Renal cortex interstitium (tissue), 15 donors: ENCODE measurements at places on chromosomes 16 and 17. TPM values are rescaled to one million over a fixed set of nuclear protein-coding genes. Genes with fewer than 3 reads are reported as not detected.

- no peak for DNase-seq
Measured at GRCh38 chr17:74968361-74968780, 4.2 kb downstream of the HID1 start.

DNA sequence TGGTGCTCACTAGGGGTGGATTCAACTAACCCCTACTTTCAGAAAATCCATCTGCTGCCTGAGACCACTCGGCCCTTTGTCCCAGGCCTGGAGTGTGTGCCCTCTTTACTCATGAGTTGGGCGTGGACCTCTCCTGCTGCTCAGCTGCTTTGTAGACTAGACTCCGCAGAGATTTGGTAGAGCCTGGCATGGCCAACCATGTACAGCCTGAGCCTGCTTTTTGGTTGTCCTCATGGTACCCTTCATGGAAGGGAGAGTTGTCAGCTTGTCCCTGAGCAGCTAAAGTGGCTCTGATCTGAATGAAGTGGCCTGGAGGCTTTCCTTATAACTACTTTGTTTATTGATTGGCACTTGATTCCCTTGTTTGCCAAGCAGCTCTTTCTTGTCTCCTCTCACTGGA is 1.5 kb downstream of the EDC4 start:
- no peak for DNase-seq

GRCh38 chr16:66515596-66516508 is 34.1 kb downstream of the TK2 start:
- no peak for DNase-seq

DNA sequence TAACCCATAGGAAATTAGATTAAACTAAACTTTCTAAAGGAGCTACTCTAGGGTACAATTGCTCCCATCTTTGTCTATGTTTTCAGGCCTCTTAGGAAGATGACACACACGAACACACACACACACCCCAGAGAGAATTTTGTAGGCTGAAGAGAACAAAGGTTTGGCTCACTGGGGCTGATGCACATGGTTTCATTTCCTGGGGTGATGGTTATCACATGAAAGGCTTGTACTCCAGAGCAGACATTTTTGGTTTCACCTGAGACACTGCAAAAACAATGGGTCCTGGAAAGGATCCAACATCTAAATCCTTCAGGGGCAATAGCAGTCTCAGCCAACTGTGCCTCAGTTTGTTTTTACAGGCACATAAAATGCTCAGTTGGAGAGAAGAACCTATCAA is 62.8 kb downstream of the GRB7 start:
- no peak for DNase-seq

Gene CCDC200
- 11.3 TPM for polyA plus RNA-seq

Gene STH
- not detected for polyA plus RNA-seq

DNA sequence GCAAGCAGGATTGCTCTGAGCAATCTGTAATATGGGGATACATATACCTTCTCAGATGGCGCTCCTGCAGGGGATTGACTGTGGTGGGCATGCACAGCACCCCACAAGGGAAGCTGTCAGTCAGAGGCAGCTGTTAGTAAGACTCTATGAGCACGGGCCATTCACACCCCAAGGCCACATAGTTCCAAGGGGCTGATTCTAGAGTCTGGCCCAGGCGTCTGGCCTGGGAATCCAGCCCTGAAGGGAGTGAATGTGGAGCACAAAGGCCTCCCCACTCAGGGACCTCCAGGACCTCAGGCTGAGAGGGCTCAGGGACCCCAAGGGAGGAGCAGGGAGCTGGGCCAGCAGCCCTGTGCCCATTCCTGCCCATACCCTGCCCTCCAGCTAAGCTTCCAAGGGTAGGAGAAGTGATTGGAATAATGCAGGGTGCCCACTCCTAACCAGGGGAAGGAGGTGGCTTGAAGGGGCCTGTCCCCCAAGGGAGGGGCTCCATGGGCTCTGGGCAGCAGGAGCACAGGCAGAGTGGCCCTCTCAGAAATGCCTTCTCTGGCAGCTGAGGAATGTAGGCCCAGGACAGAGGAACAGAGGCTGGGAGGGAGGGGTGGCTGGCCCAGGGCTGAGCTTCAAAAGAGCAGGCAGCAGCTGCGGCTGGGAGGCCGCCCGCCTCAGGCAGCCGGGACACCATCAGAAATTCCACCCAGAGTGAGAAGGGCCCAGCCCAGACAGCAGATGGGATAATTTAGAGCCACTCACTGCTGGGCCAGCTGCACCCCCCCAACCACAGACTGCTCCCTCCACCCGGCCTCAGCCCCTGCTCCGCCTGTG is 48.9 kb upstream of the MRPS23 start:
- no peak for DNase-seq

GRCh38 chr17:50725769-50726655 is 6.6 kb downstream of the LUC7L3 start:
- DNase-seq = no peak

Gene CDRT4
- 4.4 TPM for polyA plus RNA-seq

- DNase-seq = no peak
Measured at GRCh38 chr17:1643293-1643998, 2.1 kb downstream of the SCARF1 start.

DNA sequence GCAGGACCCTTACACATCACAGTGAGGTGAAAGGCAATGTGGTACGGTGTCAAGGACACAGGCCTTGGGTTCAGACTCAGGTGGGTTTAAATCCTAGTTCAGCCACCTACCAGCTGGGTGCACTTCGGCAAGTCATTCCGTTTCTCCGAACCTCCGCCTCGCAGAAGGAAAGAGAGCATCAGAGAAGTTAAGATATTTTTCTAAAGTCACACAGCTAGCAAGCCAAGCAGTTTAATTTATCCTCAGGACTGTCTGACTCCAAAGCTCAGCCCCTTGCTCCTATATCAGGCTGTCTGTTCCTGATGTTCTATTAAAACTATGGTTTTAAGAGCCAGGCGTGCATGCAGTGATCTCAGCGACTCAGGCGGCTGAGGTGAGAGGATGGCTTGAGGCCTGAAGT is 65.1 kb downstream of the GP2 start:
- DNase-seq = no peak

- DNase-seq = no peak
Measured at GRCh38 chr17:70298929-70299531, 129.7 kb downstream of the KCNJ2 start.

Gene SHMT1
- polyA plus RNA-seq = 56.1 TPM

Gene PRCD
- 3.0 TPM for polyA plus RNA-seq

Gene DBNDD1
- 14.7 TPM for polyA plus RNA-seq

- DNase-seq = no peak
Measured at GRCh38 chr16:1443403-1443973, 868 bp downstream of the CCDC154 start.

DNA sequence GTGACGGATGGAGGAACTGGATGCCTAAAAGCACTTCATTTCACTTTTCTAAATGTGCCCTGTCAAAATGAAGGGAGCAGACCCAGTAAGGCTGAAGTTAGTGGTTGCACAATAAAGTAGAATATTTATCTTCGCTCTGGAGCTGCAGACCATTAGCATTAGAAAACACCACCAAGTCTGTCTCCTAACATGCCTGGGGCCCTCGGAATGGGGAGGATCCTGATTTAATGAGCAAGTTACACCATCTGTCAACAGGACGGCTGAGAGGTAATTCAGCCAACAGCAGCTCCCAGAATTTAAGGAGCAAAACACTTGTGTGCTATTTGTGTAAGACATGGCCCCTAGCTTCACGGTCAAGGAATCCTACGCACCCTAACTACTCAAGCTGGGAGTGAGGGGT is 22.3 kb downstream of the CA10 start:
- no peak for DNase-seq

DNA sequence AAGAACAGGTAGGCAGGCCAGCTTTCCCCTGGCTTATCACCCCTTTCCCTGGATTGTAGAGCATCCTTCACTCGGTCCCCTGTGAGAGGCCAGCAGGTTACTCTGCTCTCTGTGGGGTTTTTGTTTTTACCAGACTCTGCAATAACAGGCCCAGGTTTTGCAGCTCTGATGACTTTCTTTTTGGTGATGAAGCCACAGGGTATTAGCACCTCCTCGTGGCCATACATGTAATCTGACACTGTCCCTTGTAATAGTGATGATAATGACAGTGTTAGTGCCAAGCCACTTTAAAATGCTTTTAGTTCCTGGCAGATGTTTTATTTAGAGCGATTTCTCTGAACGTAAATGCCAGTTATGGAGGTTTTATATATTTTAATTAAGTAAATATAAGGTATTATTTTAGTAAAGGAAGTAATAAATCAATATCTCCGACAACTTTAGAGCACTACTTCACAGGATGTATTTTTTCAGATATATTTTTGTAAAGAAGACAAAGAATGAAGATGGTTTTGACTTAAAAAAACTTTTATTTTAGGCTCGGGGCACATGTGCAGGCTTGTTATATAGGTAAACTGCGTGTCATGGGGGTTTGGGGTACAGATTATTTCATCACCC is 38.0 kb upstream of the CPHXL start:
- DNase-seq = peak; percentile 57

Gene CHTF18
- polyA plus RNA-seq = 35.4 TPM
